ENCODE measurements at places on chromosomes 7 and 10.

DNA sequence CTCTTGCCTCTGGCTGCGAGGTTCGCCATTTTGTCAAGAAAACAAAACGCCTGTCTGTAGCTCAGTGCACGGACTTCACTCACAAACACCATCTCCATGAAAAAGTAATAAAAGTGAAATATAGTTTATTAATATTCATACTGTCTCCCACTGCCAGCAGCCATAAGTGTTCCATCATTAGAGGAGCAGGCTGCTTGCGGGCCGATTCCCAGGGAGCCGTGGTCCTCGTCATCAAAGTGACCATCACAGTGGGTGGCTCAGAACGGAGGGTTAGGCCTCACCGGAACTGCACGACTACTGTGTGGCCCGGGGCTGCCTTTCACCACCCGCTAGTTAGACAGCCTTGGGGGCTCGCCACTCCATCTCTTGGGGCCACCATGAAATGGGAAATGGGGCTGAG, 82.7 kb downstream of the HIPK2 start:
- no peak for DNase-seq

GRCh38 chr7:100546129-100546925, 7.3 kb downstream of the AGFG2 start:
- DNase-seq: no peak

- no peak for DNase-seq
These were observed 106.4 kb downstream of the BMPER start for GRCh38 chr7:34011696-34012095.

DNA sequence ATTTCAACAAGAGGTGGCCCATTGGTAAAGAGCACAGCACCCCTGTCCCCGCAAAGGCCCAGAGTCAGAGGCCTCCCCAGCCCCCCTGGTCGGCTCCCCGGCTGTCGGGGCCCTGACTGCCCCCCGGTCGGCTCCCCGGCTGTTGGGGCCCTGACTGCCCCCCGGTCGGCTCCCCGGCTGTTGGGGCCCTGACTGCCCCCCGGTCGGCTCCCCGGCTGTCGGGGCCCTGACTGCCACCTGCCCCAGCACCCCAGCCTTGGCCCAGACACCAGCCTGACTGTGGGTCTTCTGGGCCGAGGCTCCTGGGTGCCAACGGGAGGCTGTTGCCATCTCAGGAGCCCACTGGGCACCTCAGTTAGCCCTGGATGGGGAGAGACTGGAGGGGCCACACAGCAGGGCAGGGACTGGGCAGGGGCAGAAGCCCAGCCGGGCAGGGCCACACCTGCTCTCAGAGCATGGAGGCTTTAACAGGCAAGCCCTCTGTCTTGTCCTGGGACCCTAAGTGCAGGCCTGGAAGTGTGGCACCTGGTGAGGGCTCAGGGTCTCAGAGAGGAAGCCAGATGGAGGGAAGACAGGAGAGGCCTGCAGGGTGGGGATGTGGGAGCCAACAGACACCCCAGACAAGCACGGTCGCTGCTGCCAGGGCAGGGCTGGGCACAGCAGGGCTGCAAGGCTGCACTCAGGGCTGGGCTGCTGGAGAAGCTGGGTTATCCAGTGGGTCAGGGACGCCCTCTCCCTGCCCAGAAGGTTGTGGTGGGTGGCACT, 56.5 kb downstream of the JAKMIP3 start:
- no peak for DNase-seq

- no peak for DNase-seq
These were observed 113.5 kb downstream of the DOCK1 start for GRCh38 chr10:127018766-127019165.

- no peak for DNase-seq
These were observed 142.8 kb upstream of the CALCR start for GRCh38 chr7:93717217-93717900.

DNA sequence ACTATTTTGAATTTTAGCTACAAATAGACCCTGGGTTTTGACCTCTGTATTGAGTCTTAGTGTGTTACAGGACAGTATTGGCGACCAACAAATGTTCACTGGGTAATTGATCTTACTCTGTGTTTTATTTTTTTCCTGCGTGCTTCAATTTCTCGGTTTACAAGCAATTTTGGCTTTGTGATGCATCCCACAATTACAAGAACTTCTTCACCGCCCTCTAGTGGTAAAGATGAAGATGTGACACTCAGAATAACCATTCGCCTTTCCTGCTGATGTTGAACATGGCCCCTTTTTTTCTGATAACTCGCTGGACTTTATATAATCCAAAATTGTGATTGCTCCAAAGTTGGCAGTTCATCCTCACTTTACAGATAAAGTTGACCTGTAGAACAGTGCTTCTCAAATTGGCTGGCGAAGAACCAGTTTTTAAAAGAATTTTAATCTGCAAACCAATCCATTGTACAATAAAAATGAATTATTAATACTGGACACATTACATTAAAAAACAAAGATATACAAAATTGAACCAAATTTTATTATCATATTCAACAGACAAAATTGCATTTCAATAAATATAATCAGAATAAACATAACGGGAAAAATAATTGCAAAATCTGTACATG, 20.2 kb upstream of the SMC3 start:
- DNase-seq: peak; percentile 25

DNA sequence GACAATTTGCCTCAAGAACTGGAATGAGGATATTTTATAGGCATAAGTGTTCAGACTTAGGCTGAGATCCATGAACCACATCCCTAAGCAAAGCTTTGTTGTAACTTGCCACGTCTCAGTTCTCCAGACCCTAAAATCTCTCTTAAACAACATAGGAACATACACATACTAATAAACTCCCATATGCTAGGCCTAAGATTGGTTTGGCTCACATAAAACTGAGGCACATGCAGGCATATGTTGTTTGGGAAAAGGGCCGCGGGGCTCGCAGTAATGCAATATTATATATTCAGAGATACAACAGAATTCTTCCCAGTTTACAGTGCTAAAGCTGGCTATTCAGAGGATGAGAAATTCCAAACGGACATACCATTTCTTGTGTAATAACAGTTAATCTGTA, 61.0 kb downstream of the DOCK4 start:
- DNase-seq: no peak

DNA sequence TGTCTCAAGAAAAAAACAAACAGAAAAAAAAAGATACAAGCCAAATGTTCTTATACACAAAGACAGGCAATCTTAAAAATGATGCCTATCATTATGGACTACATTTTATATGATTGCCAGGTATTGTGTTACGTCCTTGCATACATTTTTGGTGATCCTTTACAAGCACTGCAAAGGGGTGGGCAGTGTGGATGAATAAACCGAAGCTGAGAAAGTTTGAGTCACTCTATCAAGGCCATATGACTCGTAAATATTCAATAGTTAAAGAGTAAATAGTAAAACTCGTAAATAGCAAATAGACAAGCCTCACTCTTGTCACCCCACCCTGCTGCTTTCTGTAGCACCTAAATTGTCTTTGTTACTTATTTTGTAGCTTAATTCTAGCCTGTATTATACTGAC, 326.2 kb downstream of the FRMD4A start:
- no peak for DNase-seq

DNA sequence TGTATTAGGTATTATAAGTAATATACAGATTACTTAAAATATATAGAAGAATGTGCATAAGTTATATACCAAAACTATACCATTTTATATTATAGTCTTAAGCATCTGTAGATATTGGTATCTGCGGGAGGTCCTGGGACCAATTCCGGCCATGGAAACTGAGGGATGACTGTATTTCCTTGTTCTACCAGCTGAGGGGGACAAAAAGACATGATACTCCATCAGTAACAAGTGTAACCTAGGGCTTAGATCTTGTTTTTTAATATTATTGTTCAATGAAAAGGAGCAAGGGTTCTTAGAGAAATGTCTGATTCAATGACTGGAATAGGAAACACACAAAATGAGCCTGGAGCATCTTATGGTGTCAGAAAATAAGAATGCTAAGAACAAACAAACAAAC, 752.5 kb downstream of the CCSER2 start:
- DNase-seq: no peak

- DNase-seq: peak; percentile 40
These were observed 155.5 kb downstream of the COBL start for GRCh38 chr7:51160990-51161615.

DNA sequence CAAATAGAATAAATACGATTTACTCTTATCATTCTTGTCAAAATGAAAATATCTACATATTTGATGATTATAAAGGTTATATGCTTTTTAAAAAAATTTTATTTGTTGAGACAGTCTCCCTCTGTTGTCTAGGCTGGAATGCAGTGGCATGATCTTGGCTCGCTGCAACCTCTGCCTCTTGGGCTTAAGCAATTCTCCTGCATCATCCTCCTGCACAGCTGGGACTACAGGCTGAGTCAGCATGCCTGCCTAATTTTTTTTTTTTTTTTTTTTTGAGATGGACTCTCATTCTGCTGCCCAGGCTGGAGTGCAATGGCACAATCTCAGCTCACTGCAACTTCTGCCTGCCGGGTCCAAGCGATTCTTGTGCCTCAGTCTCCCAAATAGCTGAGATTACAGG, 48.9 kb downstream of the PUS7 start:
- no peak for DNase-seq

- DNase-seq: no peak
These were observed 201.8 kb downstream of the NSUN6 start for GRCh38 chr10:18449611-18450026.

DNA sequence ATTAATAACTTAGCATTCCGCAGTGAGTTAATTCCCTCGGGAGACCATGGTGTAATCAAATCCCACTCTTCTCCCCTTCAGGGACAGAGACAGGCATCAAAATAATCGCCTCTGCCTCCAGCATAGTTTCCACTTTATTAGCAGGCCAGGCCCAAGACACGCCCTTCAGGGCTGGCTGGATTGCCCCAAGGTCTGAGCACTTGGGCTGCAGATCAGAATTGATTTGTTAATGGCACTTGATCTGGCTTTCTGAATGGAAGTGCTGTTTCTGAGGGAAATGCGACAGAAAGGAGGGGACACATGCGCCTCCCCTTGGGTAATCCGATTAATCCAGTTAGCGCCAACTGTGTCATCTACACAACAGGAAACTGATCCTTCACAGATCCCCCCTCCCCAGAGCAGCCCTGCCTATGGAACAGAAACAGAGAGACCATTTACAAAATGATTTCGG, 15.6 kb downstream of the CHAT start:
- no peak for DNase-seq

DNA sequence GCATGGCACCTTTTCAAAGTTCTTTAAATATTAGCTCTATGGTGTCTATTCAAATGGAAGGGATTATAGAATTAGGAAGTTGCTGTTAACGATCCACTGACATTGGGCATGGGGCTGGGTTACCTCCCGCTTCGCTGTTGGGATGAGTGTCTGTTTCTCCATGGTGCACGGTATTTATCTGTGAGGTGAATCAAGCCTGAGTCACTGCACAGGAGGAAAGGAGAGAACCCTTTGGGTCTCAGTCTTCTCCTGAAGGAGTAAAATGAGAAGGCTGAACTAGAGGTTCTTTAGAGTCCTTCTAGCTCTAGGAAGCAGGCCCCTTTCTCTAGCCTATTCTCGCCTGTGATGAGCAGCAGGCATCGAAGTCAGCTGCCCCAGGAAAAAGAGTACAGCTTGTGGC, 7.3 kb downstream of the JCAD start:
- no peak for DNase-seq

DNA sequence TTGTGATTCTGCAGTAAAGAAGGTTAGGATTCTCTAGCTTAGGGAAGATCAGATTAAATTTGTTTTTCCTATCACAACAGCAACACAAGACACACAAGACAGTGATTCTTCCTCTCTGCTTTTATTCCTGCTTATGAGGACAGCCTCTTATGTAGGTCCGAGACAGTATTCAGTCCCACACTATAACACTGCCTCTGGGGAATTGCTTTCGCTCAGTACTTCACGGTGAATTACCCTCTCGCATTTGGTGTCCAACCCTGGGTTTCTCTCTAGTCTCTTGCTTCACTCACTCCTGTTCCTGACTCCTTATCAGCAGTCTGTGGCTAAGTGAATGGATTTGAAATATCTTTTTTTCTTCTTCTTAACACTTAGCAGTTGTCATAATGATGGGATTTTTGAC, 1.7 kb downstream of the HIF1AN start:
- DNase-seq: no peak

DNA sequence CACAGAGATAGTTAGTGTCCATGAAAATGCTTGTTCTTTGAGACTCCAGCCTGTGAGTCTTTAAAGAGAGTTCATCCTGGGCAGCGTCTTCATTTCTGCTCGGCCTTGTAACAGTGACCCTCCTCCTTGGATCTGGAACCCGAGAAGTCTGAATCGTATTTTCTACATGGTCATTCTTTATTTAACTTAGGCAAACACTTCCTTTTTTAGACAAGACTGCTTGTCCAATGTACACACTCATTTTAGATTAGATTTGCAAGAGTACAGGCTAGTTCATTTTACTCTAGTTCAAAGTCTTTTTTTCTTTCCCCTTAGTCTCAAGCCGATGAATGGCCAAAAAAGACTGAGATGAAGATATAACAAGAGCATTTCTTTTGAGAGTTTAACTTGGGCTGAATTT, 133.5 kb downstream of the CHN2 start:
- DNase-seq: no peak

- no peak for DNase-seq
These were observed 76.0 kb upstream of the RET start for GRCh38 chr10:43000651-43001426.

DNA sequence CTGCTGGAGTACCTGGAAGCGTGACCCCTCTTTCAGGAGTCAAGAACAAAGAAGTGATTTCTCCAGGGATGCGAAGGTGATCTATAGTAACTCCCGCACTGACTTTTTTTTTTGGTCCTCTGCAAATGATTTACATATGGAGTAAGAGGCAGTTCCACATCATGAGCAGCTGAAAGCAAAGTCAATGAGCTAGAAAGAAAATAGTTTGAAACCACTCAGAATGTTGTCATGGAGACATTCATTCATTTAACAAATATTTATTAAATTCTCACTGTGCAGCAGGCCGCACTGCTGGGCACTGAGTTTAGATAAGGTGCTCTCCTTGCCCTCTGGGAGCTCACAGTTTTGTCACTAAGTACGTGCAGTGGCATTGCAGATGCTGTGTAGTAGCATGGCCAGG, 206.7 kb downstream of the CAMK1D start:
- DNase-seq: no peak

DNA sequence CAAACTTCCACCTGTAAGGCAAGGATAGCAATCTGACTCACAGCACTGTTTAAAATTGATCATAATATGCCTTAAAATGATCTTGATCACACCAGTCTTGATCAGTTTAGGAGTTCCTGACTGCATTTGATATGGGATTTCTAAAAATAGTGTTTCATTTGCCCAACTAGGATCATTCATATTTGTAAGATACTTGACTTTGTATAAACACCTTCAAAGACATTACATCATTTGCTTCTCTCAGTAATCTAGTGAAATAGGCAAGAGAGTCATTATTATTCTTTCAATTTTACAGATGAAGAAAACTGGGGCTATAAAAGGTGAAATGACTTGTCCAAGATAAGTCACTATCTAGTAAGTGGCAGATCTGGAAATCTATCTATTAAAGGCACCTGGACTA, 521.1 kb downstream of the GATA3 start:
- DNase-seq: no peak

- DNase-seq: no peak
These were observed 17.1 kb downstream of the ZNF485 start for GRCh38 chr10:43623351-43623750.

GRCh38 chr7:954330-955238, at the start of gene ADAP1:
TSS of gene ADAP1 (minus strand) at chr7:954680. CDS start at chr7:954477, 203 bp downstream.
- peak; percentile 70 for DNase-seq

GRCh38 chr7:29569648-29570047, 6.0 kb downstream of the PRR15 start:
- no peak for DNase-seq
